ENCODE measurements at places on chromosomes 2 and 18. TPM values are rescaled to one million over a fixed set of nuclear protein-coding genes. Genes with fewer than 3 reads are reported as not detected.
A peak's percentile ranks its signal among the peaks of the same experiment; 100 is the strongest.

DNA sequence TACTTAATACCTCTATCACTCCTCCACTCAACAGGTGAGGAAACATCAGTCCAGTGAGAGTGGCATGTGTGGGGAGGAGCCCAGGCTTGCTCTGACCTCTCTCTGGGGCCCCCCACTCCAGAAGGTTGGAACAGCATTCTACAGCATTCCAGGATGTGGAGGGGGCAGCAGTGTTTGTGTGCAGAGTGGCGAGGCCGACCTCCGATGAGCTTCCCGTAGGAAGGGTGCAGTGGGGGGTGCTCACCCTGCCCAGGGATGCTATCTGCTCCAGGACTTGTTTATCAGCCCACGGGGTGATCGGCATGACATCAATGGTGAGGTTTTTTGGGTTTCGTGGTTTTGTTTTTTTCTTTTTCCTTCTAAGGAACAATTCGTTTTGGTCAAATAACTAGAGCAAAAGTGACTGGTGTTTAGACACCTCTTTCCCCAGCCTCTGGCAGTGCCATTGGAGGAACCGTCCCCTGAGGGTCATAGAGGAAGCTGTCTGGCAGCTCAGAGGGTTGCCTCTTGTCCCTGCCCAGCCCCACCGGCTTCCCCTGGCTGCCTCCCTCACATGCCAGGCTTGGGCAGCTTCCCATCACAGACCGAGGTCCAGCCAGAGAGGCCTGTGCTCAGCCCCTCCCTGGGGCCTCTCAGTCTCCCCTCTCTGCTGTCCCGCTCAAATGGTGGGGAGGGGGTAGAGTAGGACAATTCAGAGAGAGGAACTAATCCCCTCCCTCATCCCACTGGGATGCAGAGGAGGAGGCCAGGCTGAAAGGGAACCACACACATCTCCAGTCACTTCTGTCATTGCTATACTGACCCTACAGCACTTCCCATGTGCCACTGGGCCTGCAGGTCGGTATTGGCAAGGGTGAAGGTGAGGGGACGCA, 96.5 kb downstream of the ZFP36L2 start:
- peak; percentile 80 for DNase-seq

DNA sequence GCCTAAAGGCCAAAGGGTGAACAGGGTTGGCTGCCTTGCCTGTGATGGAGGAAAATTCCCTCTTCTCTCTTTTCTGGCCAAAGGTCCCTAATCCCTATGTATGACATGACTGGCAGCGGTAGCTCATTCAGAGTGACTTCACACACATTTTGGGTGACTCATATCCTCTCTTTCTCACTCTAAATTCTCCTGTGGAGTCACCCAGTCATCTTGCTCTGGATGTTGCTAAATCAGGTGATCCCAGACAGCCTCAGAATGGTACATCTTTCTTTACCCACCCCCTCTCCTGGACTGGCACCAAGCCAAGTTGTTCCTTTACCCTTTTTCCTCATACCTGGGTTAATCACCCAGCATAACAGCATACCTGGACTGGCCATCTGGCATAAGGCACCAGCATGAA, 77.2 kb downstream of the NEURL3 start:
- no peak for DNase-seq

DNA sequence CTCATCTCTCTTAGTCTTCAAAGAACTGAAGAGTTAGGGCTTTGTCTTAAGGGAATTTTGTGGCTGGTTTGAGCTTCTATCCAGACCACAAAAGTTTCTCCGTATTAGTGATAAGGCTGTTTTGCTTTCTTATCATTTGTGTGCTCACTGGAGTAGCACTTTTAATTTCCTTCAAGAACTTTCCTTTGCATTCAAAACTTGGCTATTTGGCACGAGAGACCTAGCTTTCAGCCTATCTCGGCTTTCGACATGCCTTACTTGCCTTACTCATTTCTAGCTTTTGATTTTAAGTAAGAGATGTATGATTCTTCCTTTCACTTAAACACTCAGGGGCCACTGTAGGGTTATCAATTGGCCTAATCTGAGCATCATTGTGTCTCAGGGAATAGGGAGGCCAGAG, 29.9 kb downstream of the HDHD2 start:
- DNase-seq: no peak

Gene LMAN2L
- 14.9 TPM for total RNA-seq

Gene UGT1A3
- total RNA-seq: not detected

- DNase-seq: peak; percentile 81
These were observed 7.4 kb downstream of the SP9 start for GRCh38 chr2:174341995-174342685.

DNA sequence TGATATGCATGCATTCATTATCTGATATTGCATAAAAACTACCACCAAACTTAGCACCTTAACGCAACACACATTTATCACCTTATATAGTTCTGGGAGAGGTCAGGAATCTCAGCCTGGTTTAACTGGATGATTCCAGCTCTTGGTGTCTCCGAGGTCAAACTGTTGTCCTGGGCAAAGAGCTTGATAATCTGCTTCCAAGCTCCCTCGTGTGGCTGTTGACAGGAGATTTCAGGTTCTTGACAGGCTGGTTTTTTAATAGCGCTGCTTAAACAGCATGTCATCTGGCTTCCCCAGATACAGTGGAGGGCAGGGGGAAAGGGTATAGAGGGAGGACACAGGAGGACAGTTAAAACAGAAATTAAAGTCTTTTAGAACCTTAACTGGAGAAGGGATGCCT, 785.0 kb downstream of the CNTNAP5 start:
- no peak for DNase-seq

DNA sequence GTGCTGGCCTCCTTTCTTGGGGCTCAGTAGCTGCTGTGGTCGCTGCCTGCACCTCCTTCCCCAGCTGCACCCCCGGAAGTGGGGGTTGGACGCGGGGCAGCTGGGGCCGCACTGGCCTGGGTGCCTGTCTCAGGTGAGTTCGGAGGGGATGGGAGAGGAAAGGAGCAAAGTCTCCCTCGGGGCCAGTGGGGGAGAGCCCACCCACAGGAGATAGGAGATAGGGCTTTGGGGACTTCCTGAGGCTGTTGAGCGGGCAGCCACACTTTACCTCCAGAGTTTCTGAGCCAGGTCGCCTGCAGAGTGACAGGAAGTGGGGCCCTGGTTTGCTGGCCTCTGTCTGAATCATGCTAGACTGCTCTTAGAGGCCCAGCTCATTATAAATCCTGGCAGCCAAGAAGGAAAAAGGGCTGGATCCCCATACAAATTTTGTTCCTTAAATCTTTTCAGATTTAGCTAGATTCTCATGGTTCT, 8.1 kb downstream of the MBP start:
- DNase-seq: peak; percentile 49

DNA sequence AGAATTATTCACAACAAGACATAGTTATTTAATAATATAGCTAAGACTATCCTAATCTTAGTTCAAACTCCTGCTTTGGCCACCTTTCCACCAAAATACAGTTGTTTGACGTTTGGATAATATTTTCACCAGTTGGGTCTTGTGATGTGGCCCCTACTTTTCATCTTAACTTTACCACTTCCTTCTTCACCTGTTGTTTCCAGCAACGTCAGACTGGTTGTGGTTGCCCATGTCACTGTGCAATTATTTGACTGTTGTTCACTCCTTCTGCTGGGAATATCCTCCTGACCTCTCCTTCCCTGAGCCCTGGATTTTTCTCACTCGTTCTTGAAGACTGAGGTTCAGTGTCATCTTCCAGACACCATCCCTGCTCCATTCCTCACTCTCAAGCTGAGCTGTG, 132.2 kb upstream of the RASGRP3 start:
- no peak for DNase-seq
